ENCODE measurements at places on chromosomes 12 and 14.

- DNase-seq, result peak; percentile 84
Measured at GRCh38 chr14:58166005-58166983, 14.3 kb upstream of the ARMH4 start.

- peak; percentile 57 for DNase-seq
Measured at GRCh38 chr12:107134558-107134957, 41.2 kb upstream of the CRY1 start.

DNA sequence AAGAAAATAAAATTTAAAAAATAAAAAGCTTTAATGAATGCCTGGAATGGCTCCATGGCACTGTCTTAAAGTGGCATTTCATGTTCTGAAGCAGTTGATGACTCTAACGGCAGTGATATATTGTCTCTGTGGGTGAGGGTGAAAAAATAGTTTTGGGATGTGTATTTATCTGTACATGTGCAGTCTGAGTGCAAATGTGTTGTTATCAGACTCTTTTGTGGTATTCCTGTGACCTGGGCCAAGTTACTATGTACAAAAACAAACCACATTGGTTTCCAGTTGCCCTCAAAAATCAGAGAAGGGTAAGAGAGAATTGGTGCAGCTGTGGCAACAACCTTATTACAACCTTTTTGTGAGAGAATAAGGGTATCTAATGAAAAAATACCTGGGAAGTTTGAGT lies 81.7 kb upstream of the CCDC91 start:
- DNase-seq, result no peak

DNA sequence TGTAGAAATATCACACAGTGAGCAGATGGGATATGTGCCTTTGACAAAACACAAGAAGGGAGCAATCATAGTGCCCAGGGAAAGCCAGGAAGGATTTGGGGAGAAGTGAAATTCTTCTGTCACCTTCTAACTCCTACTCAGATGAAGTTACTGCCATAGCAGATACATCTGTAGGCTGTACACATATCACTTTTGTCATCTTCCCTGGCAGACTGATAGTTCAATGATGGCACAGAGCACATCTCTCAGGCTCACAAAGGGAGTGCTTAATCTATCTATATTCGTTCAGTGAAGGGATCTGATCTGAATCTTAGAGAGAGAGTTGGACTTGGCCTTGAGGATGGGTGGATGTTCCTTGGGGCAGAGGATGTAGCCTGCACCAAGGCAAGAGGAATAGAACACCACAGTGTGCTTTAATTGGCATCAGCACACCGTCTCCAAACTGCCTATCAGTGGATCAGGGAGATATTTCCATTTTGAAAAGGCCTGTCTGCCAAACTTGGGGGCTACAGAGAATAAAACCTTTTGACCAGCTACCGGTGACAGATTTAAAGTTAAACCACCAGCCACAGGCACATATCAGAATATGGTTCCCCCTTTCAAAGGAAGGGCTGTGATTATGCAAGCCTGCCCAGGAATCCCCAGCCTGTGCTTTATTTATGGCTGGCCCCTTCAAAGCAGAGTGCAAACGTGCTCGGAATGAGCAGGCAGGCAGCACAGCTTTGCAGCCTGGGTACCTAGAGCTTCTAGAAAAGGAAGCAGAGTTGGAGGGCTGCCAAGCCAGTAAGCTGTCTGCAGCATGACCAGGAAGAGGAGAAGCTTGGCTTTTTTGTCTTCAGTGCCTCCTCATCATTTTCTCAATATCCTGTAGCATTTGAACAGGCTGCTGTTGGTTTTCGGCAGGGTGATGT lies 165.5 kb upstream of the DYRK2 start:
- DNase-seq, result no peak

- peak; percentile 51 for DNase-seq
Measured at GRCh38 chr12:230925-231671, 17.1 kb upstream of the SLC6A12 start.

- no peak for DNase-seq
Measured at GRCh38 chr12:15011162-15011561, 38.3 kb downstream of the PDE6H start.

DNA sequence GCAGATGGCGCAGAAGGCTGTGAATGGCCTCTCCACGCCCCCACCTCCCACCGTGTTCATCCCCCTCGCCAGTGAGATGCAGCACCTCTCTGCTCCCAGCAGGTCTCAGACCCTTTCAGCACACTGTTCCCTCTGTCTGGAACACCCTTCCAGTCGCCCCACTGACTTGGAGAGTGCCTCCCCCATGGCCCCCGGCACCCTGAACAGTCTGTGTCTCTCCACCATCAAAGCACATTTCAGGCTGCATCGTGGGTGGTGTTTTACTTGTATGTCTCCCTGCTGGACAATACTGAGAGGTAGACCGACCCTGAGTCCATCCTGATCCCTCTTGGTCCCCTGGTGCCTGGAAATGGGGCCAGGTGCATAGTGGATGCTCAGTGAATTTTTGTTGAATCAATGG lies 34.9 kb downstream of the CACNA2D4 start:
- DNase-seq, result peak; percentile 44

DNA sequence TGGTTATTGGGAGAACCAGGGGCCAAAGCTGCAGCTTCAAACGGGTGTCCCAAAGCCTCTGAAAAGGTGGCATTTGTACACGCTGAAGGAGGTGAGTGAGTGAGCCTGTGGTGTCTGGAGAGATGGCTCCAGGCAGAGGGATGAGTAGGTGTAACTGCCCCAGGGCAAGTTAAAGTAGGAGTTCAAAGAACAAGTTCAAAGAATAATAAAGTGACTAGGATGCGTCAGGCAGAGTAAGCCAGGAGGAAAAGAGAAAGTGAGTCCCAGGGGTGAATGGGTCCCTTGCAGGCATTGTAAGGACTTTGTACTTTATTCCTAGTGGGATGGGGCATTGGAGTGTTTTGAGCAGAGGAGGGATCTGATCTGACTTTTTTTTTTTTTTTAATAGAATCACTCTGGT lies 201.4 kb upstream of the PWP1 start:
- DNase-seq, result no peak

- no peak for DNase-seq
Measured at GRCh38 chr12:132015686-132016430, 66.1 kb downstream of the EP400 start.

GRCh38 chr14:92176476-92176875 lies 54.7 kb downstream of the CPSF2 start:
- no peak for DNase-seq

DNA sequence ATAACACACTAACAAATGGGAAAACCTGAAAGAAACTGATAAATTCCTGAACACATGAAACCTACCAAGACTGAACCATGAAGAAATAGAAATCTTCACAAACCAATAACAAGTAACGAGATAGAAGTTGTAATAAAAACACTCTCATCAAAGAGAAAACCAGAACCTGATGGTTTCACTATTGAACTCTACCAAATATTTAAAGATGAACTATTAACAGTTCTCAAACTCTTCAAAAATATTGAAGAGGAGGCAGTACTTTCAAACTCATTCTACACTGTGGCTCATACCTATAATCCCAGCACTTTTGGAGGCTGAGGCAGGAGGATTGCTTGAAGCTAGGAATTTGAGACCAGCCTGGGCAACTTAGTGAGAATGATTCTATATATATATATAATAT lies 48.4 kb upstream of the TMTC2 start:
- no peak for DNase-seq

Measured in ecto neural progenitor cell (in vitro differentiated cells).